Activated T-cell treated with anti-CD3 and anti-CD28 coated beads, Interleukin-2, amount 50 U/mL, for 72 hours (primary cell): ENCODE measurements at places on chromosomes 2 and 18. TPM values are rescaled to one million over a fixed set of nuclear protein-coding genes. Genes with fewer than 3 reads are reported as not detected.

Gene CHST9
- total RNA-seq, result not detected

DNA sequence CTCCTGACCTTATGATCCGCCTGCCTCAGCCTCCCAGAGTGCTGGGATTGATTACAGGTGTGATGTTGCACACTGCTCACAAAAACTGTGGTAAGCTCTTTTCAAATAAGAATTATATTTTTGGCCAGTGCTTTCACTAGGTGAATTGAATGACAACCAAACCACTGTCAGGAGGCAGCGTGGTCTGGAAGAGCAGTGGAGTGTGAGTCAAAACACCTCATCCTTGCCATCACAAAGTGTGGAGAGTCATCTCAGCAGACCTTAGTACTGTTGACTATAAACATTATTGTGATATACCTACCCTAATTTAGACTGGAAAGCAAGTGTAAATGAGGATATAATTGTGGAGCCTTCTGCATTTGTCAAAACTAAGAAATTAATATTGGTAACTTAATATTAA lies 61.3 kb downstream of the UBE2E3 start:
- DNase-seq, result peak; percentile 15

DNA sequence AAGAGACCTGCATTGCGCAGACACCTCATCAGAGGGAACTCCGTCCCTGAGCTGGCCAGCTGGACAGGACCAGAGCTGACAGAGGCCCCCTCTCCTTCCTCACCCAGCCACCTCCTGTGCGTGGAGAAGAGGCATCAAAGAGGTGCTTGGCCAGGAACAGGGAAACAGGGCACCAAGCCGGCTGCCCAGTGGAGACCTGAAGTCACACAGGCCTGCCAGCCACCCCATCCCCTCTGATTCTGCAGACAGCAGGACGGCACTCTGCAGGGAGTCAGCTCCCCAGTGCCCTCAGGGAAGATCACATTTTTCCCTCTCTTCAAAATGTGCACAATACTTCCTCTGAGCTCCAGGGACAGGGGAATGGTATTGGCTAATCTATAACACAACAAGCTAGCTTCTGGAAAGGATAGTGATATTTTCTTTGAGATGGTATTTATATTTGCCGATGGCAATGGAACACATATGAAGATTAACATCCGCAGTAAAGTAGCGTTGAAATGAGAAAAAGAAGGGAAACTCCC lies 30.5 kb downstream of the SLC1A4 start:
- DNase-seq, result no peak

Gene PAIP2B
- 5.3 TPM for total RNA-seq

DNA sequence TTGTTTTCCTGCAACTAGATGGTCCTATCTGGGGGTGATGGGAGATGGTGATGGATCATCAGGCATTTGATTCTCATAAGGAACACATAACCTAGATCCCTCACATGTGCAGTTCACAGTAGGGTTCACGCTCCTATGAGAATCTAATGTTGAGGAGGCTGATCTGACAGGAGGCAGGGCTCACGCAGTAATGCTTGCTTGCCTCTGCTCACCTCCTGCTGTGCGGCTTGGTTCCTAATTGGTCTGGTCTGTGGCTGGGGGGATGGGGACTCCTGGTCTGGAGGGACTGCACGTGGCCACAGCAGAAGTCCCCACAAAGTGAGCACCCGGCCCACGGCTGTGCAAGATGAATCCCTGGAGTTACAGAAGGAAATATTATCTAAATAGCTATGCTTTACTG lies 11.3 kb downstream of the MC5R start:
- no peak for DNase-seq

DNA sequence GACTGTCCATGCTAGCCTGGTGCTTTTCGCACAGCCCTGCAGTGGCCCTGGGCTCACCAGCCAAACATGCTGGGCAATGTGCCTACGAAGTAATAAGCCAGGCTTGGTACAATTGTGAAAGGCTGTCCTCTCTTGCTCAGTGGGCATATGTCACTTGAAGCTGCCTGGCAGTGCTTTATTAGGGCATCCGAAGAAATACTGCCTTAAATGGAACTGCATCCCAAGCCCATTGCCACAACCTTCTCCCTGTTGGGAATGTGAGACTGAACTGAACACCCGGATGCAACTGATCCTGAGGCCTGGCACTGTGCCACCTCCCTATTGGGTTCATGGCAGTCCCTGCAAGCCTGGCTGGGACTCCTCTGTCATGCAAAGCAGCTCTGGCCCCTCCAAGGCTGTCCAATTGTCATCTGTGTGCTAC lies 15.9 kb downstream of the CAPG start:
- DNase-seq, result no peak

- no peak for DNase-seq
Observed at GRCh38 chr2:11348209-11348749, 3.8 kb upstream of the ROCK2 start.

Gene CXCR4
- total RNA-seq, result 221 TPM

- DNase-seq, result no peak
Observed at GRCh38 chr2:178301649-178302238, 107.4 kb downstream of the OSBPL6 start.

DNA sequence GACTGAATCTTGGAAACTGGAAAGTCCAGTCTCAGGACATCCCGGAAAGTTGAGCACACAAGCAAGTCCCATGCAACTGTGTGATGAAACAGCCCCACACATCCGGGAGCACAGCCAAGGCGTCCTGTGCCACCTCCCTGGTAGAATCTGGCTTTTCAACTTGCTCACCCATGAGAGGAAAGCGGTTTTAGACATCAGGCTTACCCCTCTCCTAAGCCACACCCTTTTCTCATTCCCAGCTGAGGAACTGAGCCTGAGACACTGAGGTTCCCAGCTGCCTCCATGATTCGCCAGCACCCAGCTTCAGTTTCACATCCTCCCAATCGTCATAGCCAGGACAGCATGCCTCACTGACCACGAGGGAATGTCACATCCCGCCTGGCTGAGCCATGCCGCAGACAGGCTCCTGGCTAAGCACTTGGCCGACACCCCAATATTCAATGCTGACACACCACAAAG lies 60.3 kb downstream of the STEAP3 start:
- DNase-seq, result no peak

Gene CCDC141
- 9.4 TPM for total RNA-seq

GRCh38 chr2:133641497-133641896 lies 73.2 kb upstream of the NCKAP5 start:
- no peak for DNase-seq

Gene CCDC85A
- not detected for total RNA-seq

GRCh38 chr2:172147944-172148650 lies 45.4 kb upstream of the DLX2 start:
- no peak for DNase-seq

GRCh38 chr2:45826884-45827635 lies 175.6 kb downstream of the PRKCE start:
- DNase-seq, result no peak

DNA sequence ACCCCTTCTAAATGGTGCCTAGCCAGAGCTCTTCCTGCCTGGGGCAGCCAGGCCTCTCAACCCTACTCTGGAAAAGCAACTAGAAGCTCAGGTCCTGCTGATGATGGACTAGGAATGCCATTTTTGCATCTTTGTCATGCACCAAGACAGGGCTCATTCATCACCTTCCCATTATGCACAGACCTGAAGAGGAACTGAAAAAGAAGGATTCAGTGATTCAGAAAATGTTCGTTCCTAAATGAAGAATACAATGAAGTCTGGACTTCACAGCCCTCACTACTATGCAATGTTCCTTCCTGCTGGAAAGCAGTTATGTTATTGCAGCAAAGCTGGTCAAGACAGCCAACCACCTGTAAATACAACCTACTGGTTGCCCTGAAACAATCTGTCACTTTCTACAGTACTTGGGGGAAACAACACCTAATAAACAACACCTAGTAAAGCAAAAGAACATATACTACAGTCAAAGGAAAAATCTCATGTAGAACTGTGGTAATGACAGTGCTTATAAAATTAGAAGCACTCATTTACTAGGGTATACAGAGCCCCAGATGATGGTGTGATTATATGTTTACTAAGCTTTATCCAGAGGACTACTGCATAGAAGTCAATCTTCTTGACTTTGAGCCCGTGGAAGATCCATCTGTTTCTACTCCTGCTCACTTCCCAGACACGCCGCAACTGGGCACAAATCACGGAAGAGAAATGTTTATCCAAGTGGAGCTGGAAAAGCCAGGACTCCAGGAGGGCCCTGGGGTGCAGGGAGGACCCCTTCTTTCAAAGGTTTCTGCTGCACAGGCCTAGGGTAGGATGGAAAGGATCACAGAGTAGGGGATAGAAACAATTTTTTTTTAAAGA lies 103.1 kb upstream of the THOC1 start:
- no peak for DNase-seq

Gene CRYGC
- total RNA-seq, result not detected

Gene TUBA4B
- total RNA-seq, result not detected
